ENCODE measurements at places on chromosomes 12 and 14. TPM values are rescaled to one million over a fixed set of nuclear protein-coding genes. Genes with fewer than 3 reads are reported as not detected.

The TMEM121 gene
- total RNA-seq, result 2.7 TPM

The LTB4R2 gene
- 1.6 TPM for total RNA-seq

The RASSF8 gene
- 60.0 TPM for total RNA-seq

The ABCC9 gene
- total RNA-seq, result 46.7 TPM

The SRRM4 gene
- total RNA-seq, result 0.21 TPM

The SMCO2 gene
- not detected for total RNA-seq

The SERPINA3 gene
- total RNA-seq, result 284 TPM

The CARMIL3 gene
- total RNA-seq, result 0.62 TPM

The ZDHHC22 gene
- not detected for total RNA-seq

The FOXN3 gene
- total RNA-seq, result 115 TPM

The LRTM2 gene
- total RNA-seq, result not detected

The PPFIA2 gene
- 0.35 TPM for total RNA-seq

The RITA1 gene
- 13.0 TPM for total RNA-seq

The PTPRB gene
- 50.4 TPM for total RNA-seq

Data from left cardiac atrium (tissue), 4 donors.